ENCODE measurements at places on chromosomes 4 and X.
A peak's percentile ranks its signal among the peaks of the same experiment; 100 is the strongest.

DNA sequence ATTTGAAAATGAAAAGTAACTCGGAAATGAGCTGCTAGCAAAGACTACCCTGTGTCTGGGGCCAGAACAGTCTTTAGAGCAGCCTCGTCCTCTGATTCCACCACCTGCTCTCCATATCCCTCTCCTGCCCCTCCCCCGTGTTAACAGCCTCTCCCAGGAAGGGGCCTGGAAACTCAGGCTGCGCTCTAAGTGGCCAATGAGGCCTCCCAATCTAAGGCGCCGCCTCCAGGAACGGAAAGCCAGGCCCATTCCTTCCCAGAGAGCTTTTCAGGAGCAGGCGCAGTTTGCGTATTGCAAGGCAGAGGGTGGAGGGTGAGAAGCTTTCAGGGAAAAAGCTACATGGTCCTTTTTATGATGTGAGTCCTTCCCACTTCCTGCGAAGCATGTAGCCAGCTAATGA, 31.2 kb downstream of the RS1 start:
- DNase-seq: no peak

DNA sequence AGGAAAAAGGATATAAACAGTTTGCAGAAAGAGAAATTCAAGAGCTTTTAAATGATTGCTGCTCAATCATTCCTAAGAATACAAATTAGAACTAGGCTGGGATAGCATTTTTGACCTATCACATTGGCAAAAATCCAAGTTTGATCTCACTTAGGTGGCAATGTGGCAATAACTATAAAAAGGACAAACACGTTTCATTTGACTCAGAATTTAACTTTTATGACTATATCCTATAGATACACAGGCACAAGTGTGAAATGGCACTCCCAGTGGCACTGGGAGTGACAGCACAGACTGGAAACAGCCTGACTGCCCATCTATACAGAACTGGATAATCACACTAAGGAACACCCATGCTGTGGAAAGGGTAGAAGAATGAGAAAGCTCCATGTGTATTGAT, 11.1 kb downstream of the CENPU start:
- no peak for DNase-seq

DNA sequence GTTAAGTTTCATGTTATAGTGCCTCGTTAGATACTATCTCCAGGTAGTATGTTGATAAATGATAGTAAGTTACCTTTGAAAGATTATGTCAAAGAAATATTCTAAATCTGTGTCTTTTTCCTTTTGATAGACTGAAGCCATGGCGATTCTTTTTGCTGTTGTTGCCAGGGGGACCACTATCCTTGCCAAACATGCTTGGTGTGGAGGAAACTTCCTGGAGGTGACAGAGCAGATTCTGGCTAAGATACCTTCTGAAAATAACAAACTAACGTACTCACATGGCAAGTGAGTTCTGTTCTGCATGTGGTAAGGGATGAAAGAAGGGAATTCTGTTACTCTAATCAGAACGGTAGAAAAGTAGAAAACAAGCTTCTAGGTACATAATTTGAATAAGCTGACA, 8.2 kb downstream of the VAMP7 start:
- no peak for DNase-seq

DNA sequence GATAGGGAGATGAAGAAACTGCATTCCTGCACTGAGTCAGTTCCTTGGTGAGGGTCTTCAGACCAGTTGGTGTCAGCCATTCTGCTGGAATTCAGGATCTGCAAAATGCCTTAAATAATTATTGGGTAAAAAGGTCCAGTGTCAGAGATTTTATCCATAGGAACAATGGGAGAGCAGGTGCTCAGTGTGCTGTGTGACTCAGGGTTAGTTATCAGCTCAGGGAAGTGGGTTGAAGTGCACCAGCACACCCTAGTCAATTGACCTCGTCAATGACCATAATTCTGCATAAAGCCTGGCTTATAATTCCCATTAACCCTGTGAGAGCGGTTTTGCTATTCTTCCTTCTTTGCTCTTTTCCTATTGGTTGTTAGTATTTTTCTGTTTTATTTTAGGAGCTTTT, 37.3 kb downstream of the HERC6 start:
- DNase-seq: no peak

DNA sequence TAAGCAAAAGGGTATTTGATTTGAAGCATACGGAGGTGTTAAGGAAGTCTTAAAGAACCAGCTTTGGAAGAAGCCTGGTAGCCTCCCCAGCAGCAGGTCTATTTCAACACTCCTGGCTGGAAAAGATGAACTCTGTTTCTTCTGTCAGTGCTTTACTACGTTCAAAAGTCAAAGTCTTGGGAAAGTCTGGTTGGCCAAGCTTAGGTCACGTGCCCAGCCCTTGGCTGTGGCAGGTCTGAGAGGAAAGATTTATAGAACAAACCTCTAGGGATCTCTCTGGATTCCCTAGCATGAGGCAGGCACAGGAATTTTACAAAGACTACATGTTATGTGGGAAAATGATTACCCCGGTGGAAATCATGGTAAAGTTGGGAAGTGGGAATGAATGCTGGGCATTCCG, 8.6 kb upstream of the ARHGAP10 start:
- no peak for DNase-seq

DNA sequence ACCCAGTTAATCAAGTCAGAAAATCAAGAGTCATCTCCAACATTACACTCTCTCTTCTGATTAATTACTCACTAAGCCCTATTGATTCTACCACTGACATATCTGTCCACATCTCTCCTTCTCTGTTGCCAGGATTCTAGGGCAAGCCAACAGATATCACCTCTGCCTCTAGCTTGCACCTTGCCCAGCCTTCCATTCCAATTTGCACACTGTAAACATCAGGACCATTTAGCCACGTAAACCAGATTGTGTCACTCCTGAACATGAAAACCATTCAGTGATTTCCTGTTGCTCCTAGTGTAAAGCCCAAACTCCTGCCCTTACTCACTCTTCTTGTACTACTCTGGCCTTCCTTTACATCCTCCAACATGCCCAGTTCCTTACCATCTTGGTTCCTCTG, 68.0 kb upstream of the PLS3 start:
- no peak for DNase-seq

- DNase-seq: no peak
These were observed 185.5 kb downstream of the TEX13C start for GRCh38 chrX:125505207-125505606.

DNA sequence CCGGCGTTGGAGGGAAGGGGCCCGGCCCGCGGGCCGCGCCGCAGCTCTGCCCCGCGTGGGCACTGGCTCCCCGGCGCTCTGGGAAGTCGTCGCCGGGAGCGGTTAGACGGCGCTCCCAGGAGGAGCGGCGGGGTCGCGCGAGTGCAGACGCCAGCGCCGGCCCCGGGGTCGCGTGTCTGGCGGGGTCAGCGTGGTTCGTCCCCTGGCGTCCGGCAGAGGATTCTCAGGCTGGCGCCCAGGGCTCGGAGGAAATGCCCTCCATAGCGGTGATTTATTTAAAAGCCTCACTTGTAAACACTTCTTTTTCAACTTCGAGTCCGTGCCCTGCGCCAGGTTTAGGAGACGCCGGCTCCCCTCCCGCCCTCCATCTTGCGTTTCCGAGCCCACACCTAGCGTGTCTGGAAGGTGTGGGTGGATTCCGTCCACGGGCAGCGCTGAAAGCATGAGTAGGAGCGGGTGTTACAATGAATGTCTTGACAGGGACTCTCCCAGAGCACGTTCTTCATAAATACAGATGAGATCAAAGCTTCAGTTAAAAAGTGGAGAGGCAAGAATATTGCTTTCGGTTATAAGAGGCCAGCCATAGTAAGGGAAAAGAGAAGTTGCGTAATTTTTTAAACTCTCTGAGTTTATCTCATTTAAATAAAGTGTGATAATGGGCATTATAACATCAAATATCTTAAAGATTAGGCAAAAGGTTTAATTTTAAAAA, 692 bp downstream of the FAM241A start:
- DNase-seq: peak; percentile 77

GRCh38 chr4:17510582-17510981, 1.3 kb downstream of the QDPR start:
- DNase-seq: no peak

- no peak for DNase-seq
These were observed 214.3 kb downstream of the LDB2 start for GRCh38 chr4:16684097-16684496.

GRCh38 chr4:66034671-66035070, 364.4 kb upstream of the EPHA5 start:
- DNase-seq: no peak

DNA sequence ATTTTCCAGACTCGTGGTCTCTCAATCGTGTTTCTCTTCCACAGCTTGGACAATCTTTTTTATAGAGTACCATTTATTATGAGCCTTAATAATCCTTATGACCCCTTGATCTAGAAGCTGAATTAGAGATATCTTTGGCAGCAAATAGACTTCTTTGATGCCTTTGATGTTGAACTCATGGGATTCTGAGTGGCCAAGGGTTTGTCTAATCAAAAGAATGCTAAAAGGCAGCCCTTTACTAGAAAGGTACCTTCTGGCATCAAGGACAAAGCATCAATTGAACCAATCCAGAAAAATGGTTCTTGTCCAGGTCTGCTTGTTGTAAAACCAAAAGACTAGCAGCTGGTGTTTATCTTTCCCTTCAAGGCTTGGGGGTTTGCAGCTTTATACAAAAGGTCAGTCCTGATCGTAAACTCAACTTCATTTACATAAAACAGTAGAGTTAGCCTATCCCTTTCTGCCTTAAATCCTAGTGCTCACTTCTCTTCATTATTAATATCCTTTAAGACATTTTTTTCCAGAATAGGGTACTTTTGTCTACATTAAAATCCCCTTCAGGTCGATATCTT, 411.3 kb downstream of the FAT4 start:
- DNase-seq: no peak

GRCh38 chrX:100650841-100651240, 6.8 kb downstream of the SRPX2 start:
- DNase-seq: no peak

GRCh38 chrX:10930151-10930550, 181.0 kb upstream of the HCCS start:
- no peak for DNase-seq

DNA sequence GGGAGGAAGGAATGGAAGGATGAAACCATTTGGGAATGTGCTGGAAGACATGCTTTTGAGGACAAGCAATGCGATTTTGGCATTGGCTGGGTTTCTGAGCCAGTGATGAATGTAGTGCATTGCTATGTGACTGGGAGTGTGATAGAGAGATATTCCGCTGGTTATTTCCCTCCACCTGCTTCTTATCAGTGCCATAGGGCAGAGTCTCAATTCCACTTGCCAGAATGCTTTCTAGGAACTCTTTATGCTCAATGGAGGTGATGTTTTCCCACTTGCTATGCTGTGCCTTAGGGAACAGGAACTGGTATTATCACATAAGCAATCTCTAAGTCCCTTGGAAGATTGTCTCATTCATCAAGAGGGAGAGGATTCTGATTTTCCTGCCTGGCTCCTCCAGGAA, 28.0 kb downstream of the TBL1X start:
- DNase-seq: no peak

DNA sequence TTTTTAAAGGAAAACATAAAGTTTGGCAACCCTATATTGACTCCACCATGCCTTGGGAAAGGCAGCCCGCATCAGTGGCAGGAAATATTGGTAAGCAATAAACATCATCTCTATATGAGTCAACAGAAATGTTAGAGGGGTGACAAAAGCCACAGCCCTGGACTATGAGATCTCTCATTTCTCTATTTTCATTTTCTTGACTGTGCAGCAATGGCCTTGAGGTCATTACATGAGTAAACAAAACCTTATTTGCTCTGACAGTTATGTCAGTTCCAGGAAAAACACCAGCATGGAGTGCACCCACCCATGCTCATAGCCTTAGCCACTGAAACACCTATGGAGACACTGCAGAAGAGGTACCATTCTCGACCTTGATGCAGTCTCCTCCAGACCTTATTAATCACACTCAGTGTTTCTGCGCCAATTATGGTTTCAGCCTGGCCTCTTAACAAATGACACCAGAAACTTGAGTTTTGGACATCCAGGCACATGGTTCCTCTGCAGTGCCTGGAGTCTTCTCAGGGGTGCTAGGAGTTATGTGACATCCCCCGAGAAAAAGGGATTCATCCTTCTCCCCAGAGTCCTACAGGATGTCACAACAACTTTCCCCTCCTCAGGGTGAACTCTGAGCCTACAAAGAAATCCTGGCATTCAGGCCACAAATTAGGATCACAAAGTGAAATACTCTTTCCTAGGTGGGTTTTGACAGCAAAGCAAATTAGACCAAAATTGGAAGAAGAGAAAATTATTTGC, 16.0 kb upstream of the HPGD start:
- no peak for DNase-seq

DNA sequence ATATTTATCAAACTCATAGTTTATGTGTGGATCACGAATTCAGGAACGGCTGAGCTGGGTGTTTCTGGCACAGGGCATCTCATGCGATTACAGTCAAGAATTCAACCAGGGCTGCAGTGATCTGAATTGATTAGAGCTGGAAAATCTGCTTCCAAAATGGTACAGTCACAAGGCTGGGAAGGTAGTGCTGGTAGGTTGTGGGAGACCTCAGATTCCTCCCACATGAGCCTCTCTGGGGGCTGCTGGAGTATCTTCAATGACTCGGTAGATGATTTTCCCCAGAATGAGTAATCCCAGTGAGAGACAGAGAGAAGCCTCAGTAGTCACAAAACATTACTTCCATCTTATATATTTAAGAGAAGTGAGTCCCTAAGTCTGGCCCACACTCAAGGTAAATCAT, 36.2 kb upstream of the PRDX4 start:
- no peak for DNase-seq

DNA sequence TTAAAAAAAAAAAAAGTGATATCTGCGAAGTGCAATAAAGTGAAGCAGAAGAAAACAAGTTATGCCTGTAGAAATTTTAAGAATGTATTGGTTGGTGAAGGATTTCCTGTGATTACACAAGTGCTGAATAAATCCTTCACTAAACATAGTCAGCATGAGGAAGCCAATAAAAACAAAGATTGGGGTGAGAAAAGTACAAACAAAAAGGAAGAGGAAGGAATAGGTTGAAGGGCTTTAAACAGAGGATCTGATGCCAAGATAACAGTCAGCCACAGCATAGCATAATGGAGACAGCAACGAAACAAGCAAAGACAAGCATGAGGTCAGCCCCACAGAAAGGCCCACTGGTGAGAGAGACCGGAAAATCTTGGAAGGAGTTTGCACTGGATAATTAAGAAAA, 372.2 kb downstream of the ADAM29 start:
- no peak for DNase-seq

DNA sequence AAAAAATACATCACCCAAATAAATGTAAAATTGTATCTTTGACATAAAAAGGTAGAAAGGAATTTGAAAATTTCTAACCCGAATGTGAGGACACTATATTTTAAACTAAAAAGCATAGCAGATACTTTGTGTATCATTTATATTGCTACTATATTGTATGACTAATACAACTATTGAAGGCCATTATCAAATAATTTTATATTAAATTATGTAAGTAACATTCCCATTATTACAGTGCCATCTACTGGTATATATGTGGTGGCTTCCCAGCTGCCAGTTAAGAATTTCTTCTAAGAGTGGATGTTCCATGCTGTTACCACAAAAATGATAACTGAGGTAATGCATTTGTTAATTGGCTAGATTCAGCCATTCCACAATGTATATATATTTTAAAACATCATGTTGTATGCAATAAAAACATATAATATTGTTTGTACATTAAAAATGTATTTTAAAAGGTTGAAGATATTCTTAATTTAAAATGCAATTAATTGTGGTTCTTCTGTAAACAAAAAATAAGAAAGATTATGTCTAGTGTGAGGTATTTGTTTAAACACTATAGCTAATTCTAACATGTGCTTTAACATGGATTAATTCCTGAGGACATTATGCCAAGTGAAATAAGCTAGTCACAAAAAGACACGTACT, 65.3 kb downstream of the EGF start:
- DNase-seq: no peak

GRCh38 chr4:88242144-88242543, 42.2 kb downstream of the PPM1K start:
- no peak for DNase-seq

- no peak for DNase-seq
These were observed 6.9 kb upstream of the SRPK3 start for GRCh38 chrX:153773741-153774575.

Measured in stimulated activated CD4-positive, alpha-beta T cell treated with anti-CD3 and anti-CD28 coated beads, Interleukin-4, amount 100 ng/mL, for 1 hour (primary cell).